Muscle of arm (tissue), 14 donors: ENCODE measurements at places on chromosomes 1 and 21.

GRCh38 chr21:45976701-45977311 is 4.8 kb upstream of the COL6A1 start:
- no peak for DNase-seq

DNA sequence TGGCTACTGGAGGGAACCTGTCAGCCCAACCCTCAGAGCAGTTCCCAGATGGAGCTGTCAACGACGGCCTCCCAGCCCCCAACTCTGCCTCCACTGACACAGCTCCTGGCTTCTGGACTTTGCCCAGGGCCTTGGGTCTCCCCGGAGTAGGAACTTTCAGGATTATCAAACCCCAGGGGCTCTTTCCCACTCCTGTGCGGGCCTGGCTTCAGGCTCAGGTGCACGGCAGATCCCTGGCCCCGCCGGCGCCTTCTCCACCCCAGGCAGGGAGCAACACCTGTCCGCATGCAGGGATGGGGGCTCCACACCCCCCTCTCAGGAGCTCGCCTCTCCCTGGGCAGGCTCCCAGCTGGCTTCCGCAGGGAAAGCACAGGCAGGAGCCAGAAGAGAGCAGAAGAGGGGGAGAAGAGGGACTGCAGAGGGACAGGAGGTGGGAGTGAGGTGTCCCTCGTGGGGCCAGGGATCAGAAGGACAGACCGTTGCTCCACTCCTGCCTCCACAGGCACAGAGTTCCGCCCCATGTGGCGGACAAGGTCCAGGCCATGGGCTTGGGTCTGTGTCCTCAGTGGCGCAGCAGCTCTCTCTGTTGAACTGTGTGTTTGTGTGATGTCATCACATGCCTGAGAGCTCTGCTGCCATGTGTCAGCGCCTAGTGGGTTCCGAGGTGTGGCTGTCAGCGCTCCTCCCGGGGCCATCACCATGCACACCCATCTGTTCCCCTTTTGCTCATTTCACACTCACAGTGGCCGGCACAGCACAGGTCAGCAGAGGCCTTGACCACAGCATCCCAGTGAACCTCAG is 107.7 kb downstream of the PDE9A start:
- DNase-seq, result no peak

DNA sequence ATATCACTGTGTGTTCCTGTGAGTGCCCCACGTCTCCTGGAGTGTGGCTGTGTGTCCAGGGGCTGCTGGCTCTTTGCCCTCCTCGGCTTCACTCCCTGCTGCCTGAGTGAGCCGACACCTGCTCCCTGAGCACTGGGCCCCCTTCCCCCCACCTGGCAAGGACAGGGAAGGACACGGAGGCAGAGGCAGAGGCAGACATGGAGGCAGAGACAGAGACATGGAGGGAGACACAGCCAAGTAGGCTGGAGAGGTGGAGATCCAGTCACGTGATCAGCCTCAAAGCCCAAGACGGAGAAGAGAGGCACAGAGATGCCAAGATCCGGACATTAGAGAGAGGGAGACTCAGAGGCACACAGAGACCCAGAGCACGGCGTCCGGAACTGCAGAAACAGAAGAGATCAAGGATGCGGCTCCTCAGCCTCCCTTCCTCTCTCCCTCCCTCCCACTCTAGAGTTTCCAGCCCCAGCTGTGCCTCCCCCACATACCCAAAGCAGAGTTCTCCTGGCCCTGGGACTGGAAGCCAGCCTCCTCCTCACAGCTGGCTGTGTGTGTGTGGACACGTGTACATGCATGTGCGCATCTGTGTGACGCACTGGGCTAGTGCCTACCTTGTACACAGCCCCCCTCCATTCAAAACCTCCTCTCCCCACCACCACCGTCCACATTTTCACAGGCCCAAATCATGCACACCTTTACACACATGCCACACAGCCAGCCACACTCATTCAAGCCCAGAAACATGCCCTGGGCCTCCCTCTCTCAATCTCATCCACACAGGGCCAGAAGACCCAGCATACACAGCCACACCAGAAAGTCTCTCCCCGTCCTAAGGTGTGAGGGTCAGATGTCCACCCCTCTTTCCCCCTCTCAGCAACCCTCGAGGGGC is 39.1 kb upstream of the WASF2 start:
- DNase-seq, result peak; percentile 91

DNA sequence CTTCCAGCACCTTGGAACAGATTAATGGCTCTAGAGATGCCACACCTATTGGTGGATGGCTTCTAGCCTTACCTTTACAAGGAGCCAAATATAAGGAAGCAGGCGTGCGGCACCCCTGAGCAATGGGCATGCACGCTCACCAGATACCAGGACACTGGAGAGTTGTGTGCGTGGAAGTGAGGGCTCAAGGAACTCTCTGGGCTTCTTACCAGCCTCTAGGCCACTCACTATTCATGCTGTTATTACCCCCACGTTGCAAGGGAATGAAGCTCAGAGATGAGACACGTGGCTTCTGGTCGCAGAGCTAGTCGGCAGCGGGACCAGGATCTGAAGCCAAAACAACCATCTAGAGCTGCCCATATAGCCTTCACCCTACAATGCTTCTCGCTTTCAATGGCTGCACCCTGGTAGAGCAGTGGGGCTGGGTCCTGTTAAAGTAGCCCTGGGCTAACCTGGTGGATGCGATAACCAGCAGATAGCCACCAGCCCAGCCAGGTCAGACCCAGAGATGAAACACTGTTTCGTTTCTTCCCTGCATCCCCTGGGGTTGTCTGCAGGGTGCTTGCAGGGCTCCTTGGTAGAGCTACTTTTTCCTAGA is 396.4 kb upstream of the VAMP3 start:
- DNase-seq, result no peak

DNA sequence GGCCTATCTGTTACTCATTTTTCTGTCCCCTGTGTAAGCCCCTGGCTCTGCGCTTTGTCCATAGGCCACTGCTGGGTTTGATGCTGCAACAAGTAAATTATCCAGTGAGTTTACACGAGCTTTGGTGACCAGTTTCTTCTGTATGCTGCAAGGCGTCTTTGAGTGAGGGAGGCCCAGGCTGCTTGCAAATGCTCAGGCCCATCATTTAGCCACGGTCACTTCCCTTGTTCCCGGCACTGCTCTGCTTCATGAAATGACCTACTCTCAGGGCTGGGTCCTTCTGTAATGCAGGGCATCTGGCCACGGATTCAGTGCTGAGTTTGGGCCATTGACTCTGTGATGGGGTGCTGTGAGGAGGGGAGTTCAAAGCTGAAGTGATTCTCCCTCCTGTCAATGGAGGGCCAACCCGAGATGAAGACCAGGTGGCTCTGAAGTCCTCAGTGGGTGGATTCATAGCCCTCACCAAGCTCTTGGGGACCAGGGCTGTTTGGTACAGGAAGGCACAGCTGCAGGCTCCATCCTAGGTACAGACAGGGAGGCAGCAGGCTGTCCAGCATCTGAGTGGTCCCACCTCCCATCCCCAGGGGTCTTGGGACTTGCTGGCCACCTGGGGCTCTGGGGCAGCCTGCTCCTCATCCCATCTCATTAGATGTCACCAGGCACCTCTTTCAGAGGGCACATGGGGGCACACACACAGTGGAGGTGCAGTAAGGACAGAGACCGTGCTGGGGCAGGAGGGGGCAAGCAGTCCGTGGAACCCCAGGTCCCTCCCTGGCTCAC is 21.7 kb downstream of the LHX4 start:
- no peak for DNase-seq

- DNase-seq, result no peak
Measured at GRCh38 chr1:152926091-152926490, 17.7 kb downstream of the IVL start.

DNA sequence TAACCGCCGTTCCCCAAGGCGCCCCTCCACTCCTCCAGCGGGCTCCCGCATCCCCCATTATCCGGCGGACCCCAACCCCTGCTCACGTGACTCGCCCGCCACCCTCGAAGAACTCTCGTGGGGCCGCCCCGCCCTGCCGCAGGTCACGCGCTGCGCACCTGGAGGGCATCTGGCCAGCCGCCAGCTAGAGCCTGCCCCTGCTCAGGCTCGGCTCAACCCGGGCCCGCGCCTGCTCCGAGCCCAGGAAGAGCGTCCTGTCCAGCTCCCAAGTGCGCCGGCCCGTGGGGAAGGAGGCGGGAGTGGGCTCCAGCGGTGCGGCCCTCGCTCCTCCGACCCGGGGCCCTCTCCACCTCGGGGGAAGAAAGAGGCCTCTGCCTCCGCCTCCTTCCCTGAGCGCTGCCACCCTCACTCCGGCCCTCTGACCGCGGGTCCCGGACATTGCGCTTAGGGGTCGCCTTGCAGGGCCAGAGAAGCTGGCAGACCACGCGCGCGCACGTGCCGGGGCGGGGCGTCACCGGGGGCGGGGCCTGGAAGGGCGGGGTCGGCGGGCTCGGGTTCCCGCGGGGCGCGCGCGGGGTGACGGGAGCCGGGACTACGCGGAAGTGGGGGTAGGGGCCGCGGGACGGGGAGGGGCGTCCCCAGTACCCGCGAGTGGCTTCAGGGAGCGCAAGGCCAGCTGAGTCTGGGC is 28.4 kb downstream of the HMGN2 start:
- DNase-seq, result no peak

DNA sequence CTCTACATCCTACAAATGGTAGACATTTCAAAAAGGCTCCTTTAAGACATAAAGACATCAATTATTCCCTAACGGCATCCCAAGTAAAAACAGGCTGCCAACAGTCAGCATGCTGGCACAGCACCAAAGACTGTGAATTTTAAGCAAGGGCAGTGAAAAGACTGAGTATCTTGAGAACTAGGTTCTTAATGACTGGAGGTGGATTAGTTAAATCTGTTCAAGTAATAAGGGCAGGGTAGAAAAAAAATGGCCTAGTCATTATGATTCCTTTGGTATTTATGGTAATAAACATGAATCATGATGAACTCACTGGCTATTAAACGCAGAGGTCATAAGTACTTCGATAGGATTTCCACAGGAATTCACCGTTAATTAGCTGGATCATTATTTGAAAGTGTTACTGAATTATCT is 75.2 kb downstream of the KIFAP3 start:
- DNase-seq, result peak; percentile 58

DNA sequence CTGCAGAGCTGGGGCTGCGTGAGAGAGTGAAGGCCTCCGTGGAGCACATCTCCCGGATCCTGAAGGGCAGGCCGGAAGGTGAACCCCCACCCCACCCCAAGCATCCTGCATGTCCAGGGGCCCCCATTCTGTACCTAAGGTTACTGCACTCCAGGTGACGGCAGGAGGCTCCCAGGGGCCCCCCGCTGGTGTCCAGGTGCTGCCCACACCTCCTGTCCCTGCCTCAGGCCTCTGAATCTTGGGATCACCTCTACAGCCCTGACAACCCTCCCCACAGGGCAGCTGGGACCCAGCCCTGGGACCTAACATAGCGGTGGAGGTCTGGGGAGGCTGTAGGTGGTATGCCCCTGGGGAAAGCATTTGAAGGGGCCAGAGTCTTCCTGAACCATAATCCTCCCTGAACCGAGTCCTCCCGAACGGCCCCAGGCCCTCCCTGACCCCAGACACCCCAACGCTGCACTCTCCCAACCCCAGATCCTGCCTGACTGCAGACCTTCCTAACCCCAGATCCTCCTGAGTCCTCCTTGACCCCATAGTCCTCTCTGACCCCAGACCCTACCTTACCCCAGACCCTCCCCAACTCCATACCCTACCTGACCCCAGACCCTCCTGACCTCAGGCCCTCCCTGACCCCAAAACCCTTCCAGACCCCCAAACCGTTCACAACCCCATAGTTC is 33.5 kb downstream of the TRIM11 start:
- DNase-seq, result no peak

DNA sequence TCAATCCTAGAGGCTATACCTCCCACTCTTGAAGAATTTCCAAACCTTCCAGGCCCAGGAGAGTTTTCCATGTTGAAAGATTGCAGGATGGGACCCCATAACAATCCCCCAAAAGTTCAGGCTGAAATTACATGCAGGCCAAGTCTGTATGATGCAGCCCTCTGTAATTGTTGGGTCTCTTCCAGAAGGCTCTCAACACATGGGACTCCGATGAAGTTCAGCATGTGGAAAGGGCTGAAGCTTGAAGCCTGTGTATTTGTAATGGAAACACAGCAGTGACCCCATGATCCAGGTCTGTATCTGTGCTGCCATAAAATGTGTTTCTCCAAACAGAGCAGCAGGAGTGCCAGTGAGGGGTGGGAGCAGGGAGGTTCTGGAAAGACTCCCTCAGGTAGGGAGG is 202.5 kb upstream of the LYPLAL1 start:
- DNase-seq, result peak; percentile 87

- no peak for DNase-seq
Measured at GRCh38 chr1:77399250-77400086, 117.6 kb downstream of the AK5 start.

DNA sequence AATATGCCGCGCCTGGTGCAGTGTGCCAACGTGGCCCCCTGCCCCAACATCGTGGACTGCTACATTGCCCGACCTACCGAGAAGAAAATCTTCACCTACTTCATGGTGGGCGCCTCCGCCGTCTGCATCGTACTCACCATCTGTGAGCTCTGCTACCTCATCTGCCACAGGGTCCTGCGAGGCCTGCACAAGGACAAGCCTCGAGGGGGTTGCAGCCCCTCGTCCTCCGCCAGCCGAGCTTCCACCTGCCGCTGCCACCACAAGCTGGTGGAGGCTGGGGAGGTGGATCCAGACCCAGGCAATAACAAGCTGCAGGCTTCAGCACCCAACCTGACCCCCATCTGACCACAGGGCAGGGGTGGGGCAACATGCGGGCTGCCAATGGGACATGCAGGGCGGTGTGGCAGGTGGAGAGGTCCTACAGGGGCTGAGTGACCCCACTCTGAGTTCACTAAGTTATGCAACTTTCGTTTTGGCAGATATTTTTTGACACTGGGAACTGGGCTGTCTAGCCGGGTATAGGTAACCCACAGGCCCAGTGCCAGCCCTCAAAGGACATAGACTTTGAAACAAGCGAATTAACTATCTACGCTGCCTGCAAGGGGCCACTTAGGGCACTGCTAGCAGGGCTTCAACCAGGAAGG is 4.3 kb downstream of the GJB3 start:
- DNase-seq, result no peak

DNA sequence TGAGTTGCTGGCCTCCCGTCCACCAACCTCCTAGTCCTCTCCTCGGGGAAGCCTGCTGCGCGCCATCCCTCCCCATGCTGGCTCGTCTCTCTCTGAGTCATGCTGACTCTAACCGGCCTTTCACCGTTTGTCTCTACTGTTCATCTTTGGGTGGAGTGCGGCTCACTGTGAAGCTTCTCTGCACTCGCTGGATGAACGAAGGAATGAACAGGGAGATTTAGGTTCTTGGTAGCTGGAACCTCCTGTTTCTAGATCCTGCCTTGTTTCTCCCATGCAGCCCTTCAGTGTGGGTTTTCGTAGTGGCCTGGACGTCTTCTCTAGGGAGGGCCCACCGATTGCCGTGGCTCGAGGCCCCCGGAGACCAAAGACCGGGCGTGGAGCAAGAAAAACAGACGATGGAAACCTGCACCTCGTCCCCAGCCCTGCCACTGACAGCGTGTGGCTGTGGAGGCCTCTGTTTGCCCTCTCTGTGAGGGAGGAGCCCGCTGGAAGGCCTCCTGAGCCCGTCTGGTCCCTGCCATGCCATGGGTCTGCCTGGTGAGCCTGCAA is 227.6 kb upstream of the C1orf174 start:
- no peak for DNase-seq

DNA sequence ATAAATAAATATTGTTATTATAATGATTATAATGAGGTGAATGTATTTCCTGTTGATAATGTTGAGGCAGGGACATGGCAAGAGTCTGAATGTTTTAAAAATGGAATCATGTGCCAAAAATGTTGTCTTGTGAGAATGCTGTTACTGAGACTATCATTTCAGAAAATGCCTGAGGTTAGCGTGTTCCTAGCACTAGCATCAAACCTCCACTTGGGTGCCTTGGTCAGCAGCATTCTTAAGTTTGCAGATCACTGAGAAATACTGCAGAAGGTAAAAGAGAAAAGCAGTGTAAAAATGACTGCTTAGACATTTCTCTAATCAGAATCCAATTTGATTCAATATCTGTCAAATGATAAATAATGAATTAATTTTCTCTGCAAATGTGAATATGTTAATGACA is 50.8 kb downstream of the OLFM3 start:
- no peak for DNase-seq

- no peak for DNase-seq
Measured at GRCh38 chr1:193120604-193121166, 1.1 kb upstream of the CDC73 start.
